ENCODE measurements at places on chromosomes 7 and 10. TPM values are rescaled to one million over a fixed set of nuclear protein-coding genes. Genes with fewer than 3 reads are reported as not detected.

The EPO gene
- 0.18 TPM for polyA plus RNA-seq

The OR6B1 gene
- 0.03 TPM for polyA plus RNA-seq

The GARIN1A gene
- polyA plus RNA-seq, result 1.8 TPM

The FKBP6 gene
- 0.26 TPM for polyA plus RNA-seq

The SEPTIN7 gene
- 532 TPM for polyA plus RNA-seq

The C1QL3 gene
- 1.5 TPM for polyA plus RNA-seq
